ENCODE measurements at places on chromosomes 6 and 20. TPM values are rescaled to one million over a fixed set of nuclear protein-coding genes. Genes with fewer than 3 reads are reported as not detected.

DNA sequence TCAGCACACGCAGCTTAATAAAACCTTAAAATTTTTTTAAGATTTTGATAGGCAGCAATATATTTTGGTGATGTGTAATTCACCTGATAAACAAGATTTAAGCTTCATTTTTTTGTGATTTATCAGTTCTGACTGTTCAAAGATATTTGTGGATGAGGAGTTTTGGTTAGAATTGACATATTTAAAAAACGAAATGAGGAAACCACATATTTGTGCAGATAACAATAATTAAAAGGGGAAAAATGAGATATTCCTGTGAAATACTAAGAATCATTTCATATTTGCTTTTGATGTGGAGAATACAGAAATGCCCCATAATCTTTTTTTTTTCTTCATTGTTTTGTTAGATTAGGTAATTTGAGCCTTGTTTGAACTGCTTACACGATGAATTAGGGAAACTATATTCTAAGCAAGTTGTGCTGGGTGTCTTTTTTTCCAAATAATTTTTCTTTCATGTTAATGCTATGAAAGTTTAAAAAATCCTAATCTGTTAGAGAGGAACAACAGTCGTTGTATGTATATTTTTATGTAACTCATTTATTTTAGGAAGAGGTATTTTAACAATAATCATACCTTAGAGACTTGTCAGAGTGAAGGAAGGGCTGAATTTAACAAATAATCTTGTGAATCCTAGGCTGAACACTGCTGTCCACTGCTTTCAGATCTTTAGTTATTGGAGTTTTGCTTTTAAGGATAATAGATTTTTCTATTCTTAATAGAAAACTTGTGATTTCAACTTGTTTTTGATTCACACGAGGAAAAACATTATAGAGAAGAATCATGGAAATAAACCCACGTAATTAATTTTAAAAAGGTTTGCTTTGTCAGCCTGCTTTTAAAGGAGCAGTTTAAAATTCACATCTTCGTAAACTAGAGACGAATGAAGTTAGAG lies 4.0 kb downstream of the ARID1B start:
- no peaks in the 10 kb centered on the region for H3K27me3 ChIP-seq
- peaks cover 9% of the 10 kb centered on the region for H3K36me3 ChIP-seq
- peaks cover 25% of the 10 kb centered on the region for H3K4me1 ChIP-seq
- H3K27ac ChIP-seq = peak overlapping the region; percentile 91
- DNase-seq = no peak

DNA sequence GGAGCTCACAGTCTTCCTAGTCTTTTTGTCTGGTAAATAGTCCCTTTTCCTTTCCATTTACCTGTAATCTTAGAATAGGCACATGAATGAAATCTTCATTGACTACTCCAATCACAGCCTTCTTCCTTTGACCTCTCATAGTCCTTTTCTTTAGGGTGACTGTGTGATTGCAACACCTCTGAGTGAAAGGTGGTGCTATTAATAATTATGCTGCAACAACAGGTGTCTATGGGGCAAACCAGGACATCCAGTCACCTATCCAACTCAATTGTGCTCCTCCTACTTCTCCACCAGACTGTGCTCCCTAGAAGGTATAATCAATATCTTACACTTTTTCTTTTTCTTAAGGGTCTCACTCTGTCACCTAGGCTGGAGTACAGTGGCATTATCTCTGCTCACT lies 29.4 kb downstream of the RIPOR2 start:
- H3K27me3 ChIP-seq = no peaks in the 10 kb centered on the region
- H3K27ac ChIP-seq = no peak overlapping the region
- peaks cover 18% of the 10 kb centered on the region for H3K4me1 ChIP-seq

PEX7 gene
- 5.6 TPM for total RNA-seq

DNA sequence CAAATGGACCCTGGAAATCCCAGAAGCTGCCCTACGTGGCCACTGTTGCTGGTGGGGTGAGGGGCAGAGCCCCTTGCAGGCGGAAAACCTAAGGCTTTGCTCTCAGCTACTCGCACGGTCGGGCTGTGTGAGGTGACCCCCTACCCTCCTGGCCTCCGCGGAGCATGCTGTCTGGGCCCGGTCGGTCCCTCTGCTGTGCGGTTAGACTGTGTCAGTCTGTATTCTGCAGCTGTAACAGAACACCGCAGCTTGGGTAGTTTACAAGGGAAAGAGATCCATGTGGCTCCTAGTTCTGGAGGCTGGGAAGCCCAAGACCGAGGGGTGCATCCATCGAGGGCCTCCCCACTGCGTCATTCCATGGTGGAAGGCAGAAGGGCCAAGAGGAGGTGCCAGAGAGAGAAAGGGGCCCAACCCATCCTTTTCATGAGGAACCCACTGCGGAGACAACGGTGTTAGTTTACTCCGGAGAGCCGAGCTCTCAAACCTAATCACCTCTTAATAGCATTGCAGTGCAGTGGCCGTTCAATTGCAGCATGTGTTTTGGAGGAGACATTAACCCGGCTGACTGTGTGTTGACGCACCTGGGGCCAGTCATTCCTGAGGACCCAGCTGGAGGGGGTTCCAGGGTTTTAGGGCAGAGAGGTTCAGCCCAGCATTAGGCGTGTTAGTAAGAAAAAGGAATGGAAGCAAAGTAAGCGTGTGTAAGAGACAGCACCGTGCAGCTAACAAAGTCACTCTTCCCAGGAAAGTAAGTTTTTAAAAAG lies 18.3 kb downstream of the COL9A3 start:
- no peak overlapping the region for H3K4me3 ChIP-seq
- no peaks in the 10 kb centered on the region for H3K36me3 ChIP-seq
- H3K27ac ChIP-seq = no peak overlapping the region
- no peaks in the 10 kb centered on the region for H3K27me3 ChIP-seq
- DNase-seq = no peak

- no peak overlapping the region for H3K4me3 ChIP-seq
- DNase-seq = no peak
- peaks cover 4% of the 10 kb centered on the region for H3K36me3 ChIP-seq
- peaks cover 19% of the 10 kb centered on the region for H3K4me1 ChIP-seq
- H3K27ac ChIP-seq = no peak overlapping the region
Measured at GRCh38 chr20:3765171-3765882, 2.2 kb downstream of the ADISSP start.

- H3K4me3 ChIP-seq = no peak overlapping the region
- H3K36me3 ChIP-seq = no peaks in the 10 kb centered on the region
- H3K27me3 ChIP-seq = no peaks in the 10 kb centered on the region
- H3K4me1 ChIP-seq = no peaks in the 10 kb centered on the region
- no peak for DNase-seq
- no peak overlapping the region for H3K27ac ChIP-seq
Measured at GRCh38 chr6:163095401-163095800, 319.1 kb upstream of the QKI start.

PPT2 gene
- total RNA-seq = 19.2 TPM

DNA sequence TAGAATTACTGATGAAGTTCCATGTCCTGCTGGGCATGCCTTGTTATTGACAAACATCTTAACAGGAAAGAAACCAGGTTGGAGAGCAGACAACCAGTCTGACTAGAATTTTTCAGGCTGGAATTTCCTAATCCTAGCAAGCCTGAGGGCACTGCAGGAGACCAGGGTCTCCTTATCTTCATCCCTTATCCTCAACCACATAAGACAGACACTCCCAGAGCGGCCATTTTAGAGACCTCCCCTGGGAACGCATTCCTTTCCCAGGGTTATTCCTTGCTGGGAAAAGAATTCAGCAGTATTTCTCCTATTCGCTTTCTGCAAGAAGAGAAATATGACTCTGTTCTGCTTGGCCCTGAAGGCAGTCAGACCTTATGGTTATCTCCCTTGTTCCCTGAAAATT lies 803.7 kb downstream of the GRIK2 start:
- H3K4me3 ChIP-seq = no peak overlapping the region
- no peaks in the 10 kb centered on the region for H3K27me3 ChIP-seq
- no peak overlapping the region for H3K27ac ChIP-seq

GRCh38 chr20:57660922-57661745 lies 40.9 kb upstream of the ZBP1 start:
- peak; percentile 58 for DNase-seq
- no peak overlapping the region for H3K27ac ChIP-seq
- H3K4me3 ChIP-seq = no peak overlapping the region
- H3K4me1 ChIP-seq = no peaks in the 10 kb centered on the region
- H3K27me3 ChIP-seq = no peaks in the 10 kb centered on the region
- H3K36me3 ChIP-seq = peaks cover 9% of the 10 kb centered on the region

GRCh38 chr6:84774157-84774984 lies 10.0 kb upstream of the TBX18 start:
- DNase-seq = peak; percentile 74
- peaks cover 80% of the 10 kb centered on the region for H3K27me3 ChIP-seq
- H3K36me3 ChIP-seq = no peaks in the 10 kb centered on the region
- peaks cover 11% of the 10 kb centered on the region for H3K4me1 ChIP-seq
- peak overlapping the region; percentile 11 for H3K4me3 ChIP-seq
- H3K27ac ChIP-seq = no peak overlapping the region

NOTCH4 gene
- 78.7 TPM for total RNA-seq

CTSZ gene
- total RNA-seq = 355 TPM

DNA sequence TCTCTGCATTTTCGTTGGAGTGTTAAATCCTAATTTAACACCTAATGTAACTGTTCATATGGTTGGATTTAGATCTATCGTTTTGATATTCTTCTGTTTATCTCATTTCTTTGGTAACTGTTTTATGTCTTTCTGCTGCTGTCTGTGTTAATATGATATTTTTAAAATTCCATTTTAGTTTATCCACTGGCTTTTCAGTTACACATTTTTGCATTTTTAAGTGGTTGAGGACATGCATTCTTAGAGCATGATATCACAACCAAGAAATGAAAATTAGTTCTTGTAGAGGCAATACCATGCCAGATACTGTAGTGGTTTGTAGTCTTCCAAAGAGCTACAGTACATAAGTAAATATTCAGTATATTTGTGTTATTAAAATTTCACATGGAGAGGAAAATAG lies 58.6 kb downstream of the LIN28B start:
- H3K27ac ChIP-seq = no peak overlapping the region
- no peaks in the 10 kb centered on the region for H3K4me1 ChIP-seq
- DNase-seq = no peak
- H3K27me3 ChIP-seq = no peaks in the 10 kb centered on the region
- no peaks in the 10 kb centered on the region for H3K36me3 ChIP-seq

GRCh38 chr6:167472148-167472547 lies 147.3 kb downstream of the TTLL2 start:
- H3K36me3 ChIP-seq = no peaks in the 10 kb centered on the region
- DNase-seq = no peak
- H3K27me3 ChIP-seq = no peaks in the 10 kb centered on the region
- no peaks in the 10 kb centered on the region for H3K4me1 ChIP-seq

GRCh38 chr6:129606664-129607063 lies 103.3 kb downstream of the ARHGAP18 start:
- H3K27me3 ChIP-seq = no peaks in the 10 kb centered on the region
- H3K27ac ChIP-seq = no peak overlapping the region
- H3K36me3 ChIP-seq = peaks cover 27% of the 10 kb centered on the region
- H3K4me1 ChIP-seq = no peaks in the 10 kb centered on the region

DNA sequence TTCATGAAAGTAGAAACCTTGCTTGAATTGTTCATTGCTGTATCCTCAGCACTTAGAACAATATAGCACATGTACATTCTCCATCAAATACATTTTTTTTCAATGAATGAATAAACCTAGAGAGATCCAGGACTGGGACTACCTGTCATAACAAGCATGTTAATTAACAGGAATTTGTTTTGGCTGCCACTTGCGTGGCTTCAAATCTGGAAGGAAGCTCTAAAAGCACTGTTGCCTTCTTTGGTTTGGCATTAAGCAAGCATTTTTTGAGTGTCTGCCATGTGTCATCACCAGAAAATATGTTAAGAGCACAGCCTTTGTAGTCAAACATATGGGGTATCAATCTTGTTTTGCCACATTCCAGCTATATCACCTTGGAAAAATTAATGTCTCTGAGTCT lies 131.9 kb upstream of the BACH2 start:
- DNase-seq = no peak
- no peak overlapping the region for H3K27ac ChIP-seq
- no peaks in the 10 kb centered on the region for H3K36me3 ChIP-seq
- no peaks in the 10 kb centered on the region for H3K27me3 ChIP-seq
- H3K4me3 ChIP-seq = no peak overlapping the region

DNA sequence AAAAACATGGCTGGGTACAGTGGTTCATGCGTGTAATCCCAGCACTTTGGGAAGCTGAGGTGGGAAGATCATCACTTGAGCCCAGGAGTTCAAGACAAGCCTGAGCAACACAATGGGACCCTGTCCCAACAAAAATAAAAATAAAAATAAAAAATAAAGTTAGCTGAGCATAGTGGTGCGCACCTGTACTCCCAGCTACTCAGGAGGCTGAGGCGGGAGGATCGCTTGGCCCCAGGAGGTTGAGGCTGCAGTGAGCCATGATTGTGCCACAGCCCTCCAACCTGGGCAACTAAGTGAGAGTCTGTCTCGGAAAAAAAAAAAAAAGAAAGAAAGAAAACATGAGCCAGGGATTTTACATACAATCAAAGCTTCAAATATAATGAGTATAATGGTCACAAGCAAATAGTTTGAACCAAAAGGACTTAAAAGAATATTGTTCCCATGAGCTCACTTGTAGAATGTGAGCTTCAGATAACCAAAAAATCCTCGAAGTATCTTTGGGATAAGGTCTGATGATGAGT lies 31.1 kb downstream of the RANBP9 start:
- H3K4me3 ChIP-seq = no peak overlapping the region
- DNase-seq = no peak
- H3K36me3 ChIP-seq = no peaks in the 10 kb centered on the region
- H3K4me1 ChIP-seq = no peaks in the 10 kb centered on the region

DNA sequence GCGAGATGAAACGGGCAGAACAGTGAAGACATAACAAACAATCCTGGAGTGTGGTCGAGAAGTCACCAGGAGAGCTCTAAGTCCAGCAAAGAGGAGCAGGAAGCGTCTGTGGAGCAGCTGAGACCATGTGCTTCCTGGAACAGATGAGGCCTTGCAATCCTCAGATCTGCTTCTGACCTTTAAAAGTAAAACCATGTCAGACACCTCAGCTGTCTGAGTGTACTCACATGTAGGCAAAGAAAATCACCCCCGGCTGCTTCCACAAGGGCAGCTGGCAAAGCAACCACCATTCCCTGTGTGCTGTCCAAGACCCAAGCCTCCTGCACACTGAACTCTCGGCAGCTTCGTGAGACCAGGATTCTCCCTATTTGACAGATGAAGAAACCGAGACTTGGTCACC lies 76.6 kb downstream of the EDN3 start:
- H3K27ac ChIP-seq = no peak overlapping the region
- H3K4me1 ChIP-seq = no peaks in the 10 kb centered on the region
- DNase-seq = no peak
- H3K36me3 ChIP-seq = no peaks in the 10 kb centered on the region
- no peak overlapping the region for H3K4me3 ChIP-seq

- H3K4me3 ChIP-seq = no peak overlapping the region
- H3K27me3 ChIP-seq = no peaks in the 10 kb centered on the region
- H3K4me1 ChIP-seq = peaks cover 11% of the 10 kb centered on the region
- peaks cover 13% of the 10 kb centered on the region for H3K36me3 ChIP-seq
- no peak overlapping the region for H3K27ac ChIP-seq
- no peak for DNase-seq
Measured at GRCh38 chr6:14129575-14129974, 12.0 kb downstream of the CD83 start.

GHRH gene
- total RNA-seq = not detected

DNA sequence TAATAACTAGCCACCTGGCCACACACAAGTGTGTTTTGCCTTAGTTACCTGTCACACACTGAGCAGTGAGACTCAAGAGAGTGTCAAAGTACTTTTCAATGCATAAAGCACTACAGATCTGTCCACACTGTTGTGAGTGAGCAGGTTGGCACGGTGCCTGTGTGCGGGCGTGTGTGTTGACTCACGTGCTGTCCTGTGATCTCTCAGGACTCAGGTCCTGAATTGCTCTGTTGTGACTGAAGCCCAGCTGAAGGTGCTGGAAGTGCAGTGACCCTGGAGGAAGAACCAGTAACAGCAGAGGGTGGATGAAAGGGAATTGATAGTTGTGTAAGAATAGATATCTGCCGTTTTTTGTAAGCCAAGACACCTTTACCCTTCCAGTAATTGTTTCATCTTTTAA lies 18.3 kb downstream of the SLC16A10 start:
- no peak overlapping the region for H3K4me3 ChIP-seq
- H3K4me1 ChIP-seq = peaks cover 8% of the 10 kb centered on the region
- no peak overlapping the region for H3K27ac ChIP-seq

RIMS1 gene
- 3.9 TPM for total RNA-seq

Measured in upper lobe of right lung (tissue), 1 donor.